ENCODE measurements at places on chromosomes 3 and 15. TPM values are rescaled to one million over a fixed set of nuclear protein-coding genes. Genes with fewer than 3 reads are reported as not detected.

DNA sequence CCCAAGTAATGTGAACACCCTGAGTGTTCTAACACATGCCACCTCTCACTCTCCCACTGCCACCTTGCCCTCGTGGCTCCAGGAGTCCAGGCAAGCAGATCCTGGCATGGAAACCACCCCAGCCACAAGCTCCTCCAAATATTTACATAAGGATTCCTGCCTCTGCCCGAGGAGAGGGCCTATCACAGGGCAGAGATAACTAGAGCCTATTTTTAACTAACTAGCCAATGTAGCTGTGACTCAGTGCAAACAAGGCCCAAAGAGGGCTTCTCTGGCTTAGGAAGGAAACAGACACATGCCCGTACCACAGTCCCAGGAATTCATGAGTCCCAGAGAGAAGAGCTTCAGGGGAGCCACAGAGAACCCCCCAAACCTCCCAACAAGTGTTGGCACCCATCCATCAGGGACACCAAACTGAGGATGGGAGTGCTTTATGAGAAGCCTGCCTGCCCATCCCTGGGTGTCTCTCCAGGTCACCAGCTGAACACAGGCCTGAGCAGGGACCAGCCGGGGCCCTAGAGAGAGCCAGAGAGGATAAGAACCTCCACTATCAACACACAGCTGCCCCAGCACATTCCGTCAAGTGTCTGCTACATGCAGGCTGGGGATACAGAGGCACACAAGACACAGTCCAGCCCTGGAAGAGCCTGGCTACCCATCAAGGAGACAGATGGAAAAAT lies 9.2 kb downstream of the FYCO1 start:
- DNase-seq = no peak

DNA sequence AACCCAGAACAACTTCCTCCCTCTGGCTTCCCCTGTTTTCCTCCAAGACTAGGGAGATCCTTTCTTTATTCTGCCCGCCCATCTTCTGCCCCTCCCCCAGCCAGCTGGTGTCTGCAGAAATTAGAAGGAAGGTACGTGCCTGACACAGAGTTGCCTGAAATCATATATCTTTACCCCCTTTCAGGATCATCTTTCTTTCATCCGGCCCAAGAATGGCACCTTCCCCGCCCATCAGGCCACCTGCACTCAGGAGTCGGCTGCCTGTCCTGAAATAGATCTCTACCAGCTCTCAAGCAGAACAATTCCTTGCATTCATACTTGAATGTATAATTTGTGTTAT lies 133.7 kb downstream of the VGLL4 start:
- DNase-seq = no peak

DNA sequence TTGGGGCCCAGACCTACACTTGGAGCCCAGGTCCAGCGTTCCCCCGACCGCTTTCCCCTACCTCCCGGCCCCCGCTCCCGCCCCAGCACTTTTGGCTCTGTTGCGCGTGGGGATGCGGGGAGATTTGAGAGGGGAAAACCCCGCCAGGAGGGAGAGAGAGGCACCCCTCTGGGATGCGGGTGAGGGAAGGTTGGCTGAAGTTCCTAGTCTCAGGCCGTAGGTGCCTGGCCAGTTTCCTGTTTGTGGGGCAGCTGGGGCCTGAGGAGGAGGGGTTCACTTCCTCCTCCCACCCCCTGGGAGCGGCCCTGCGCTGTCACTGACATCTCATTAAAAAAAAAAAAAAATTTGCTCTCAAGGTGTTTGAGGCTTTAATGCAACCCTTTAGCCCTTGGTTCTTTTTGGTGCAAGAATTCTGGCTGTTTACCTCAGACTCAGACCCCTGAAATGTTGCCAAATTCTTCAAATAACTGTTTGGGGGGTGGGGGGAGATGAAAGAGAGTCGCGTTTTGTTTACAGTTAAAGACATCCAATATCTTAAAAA lies 2.6 kb downstream of the FAM43A start:
- DNase-seq = no peak

- DNase-seq = no peak
These were observed 296.8 kb upstream of the TPM1 start for GRCh38 chr15:62745621-62746225.

- DNase-seq = no peak
These were observed 9.3 kb upstream of the ISLR2 start for GRCh38 chr15:74121039-74121438.

Gene EIF2A
- 124 TPM for total RNA-seq

GRCh38 chr3:182182531-182182968 lies 470.8 kb downstream of the SOX2 start:
- no peak for DNase-seq

DNA sequence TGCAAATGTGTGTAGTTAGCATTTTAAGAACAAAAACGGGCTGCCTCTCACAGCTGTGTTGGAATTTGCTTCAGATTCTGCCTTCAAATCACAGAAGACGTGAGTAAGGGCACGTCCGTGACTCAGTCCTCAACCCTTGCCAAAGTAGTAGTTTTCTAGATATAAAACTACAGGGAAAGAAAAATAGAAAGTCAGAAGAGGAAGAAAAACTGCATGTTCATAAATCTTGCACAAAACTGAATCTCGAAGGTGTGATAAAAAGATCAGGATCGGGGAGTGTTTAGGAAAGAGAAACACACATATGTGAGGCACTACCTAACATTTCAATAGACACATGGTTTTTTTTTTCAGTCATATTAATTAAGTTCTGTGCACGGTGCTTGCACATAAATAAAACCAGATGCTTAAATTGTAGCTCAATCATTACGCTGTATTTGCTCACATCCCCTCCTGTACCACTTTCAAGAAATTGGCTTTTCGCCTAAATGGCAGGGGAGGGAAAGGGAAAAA lies 71.7 kb downstream of the P3H2 start:
- no peak for DNase-seq

- peak; percentile 36 for DNase-seq
These were observed 676 bp downstream of the TCF12 start for GRCh38 chr15:56919031-56919608.

DNA sequence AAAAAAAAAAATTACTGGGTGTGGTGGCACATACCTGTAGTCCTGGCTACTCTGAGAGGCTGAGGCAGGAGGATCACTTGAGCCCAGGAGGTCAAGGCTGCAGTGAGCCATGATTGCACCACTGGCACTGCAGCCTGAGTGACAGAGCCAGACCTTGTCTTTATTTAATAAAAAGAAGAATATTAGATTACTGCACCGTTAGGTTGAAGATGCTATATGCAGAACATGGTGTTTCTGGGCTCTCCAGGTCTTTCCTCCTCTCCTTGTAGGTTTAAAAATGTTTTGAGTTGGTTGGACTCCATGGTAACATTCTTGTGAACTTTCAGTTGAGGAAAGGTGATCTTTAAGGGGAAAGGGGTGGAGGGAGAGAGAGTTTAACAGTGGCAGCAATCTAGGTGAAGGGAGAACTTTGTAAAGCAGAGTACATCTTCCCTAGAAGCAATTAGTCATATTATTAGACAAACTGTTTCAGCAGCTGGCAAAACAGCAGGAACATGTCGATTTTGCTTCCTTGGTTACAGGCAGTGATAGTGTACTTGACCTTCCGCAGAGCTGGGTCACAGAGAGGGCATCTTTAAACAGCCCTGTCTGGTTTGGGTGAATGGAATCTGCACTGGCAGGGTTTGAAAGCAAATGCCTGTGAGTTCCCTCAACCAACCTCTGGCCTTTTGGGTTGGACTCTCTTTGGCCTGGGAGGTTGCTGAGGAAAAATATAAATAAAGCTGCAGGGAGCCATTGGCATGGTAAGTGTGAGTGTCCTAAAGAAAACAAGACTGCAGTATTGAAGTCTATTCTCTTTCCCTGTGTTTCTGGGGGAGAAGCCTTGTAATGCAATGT lies 42.8 kb downstream of the NR2C2 start:
- DNase-seq = no peak

DNA sequence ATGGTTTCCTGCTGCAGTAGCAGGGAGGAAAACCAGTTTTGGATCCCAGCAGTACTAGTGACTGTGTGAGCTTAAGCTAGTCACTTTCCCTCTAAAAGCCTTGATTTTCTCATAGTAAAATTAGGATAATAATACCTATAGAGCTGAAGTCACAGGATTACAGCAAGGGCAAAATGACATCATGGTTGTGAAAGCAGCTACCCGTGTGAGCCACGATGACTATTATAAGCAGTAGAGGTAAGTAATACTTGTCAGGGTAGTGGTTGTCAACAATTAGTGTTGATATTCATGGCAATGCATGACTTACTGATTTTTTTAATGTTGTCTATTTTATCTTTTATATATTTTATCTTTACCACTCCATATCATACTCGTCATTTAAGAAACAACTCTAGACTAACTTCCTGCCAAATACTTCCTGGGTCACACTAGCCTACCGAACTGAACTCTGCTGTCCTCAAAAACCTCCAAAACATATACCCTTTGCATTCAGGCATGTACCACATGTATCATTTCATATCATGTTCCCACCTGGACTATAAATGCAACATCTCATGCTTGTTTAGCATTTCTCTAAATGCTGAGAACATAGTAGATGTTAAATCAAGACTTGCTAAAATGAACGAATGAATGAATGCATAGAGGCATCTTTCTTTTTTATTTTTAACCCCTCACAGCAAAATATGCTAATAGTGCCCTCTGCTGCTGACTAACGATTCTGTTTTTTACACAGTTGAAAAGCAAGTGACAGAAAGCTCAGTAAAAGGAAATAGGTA lies 172.6 kb downstream of the P3H2 start:
- DNase-seq = no peak

Gene ZBED2
- not detected for total RNA-seq

DNA sequence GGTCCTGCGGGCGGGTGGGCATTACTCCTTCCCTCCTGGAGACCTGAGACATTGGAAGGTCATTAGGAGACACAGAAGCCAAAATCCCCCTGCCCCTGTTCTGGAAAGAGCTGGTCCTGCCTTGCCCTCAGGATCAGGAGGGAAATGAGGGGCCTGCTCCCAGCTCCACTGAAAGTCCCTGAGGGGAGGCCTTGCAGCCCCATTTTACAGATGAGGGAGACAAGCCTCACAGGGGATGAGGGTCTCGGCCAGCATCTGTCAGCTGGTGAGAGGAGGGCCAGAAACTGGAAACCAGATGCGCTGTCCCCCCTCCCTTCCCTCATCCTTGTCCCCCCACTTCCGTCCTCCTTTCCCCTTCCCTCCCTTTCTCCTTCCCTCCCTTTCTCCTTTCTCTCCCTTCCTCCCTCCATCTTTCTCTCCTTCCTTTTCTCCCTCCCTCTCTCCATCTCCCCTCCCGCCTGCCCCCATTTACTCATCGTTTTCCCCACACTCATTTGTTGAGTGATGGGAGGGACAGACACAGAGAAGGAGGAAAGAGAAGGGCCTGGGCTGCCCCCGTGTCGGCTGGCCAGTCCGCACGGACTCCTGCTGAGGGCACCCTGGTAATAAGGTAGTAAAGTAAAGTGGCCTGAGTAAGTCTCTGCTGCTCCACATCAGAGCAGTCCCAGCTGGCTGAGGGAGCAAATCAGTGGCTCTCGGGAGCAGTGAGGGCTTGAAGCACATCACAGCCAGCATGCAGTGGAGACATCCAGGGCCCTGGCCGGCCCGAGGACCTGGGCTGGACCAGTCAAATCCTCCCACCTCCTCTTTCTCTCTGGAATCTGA lies 112.4 kb upstream of the ALDH1A3 start:
- DNase-seq = no peak

Gene ZIC4
- 122 TPM for total RNA-seq

DNA sequence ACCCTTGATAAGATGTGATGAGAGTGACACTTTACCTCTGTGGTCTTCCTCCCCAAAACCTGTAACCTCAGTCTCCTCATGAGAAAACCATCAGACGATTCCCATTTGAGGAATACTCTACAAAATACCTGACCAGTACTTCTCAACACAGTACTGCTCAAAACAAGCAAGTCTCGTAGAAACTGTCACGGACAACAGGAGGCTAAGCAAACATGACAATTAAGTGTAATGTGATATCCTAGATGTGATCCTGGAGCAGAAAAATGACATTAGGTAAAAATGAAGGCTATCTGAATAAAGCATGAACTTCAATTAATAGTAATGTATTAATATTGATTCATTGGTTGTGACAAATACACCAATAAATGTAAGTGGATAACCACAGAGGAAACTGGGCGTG lies 113.6 kb downstream of the CACNA2D3 start:
- DNase-seq = no peak

DNA sequence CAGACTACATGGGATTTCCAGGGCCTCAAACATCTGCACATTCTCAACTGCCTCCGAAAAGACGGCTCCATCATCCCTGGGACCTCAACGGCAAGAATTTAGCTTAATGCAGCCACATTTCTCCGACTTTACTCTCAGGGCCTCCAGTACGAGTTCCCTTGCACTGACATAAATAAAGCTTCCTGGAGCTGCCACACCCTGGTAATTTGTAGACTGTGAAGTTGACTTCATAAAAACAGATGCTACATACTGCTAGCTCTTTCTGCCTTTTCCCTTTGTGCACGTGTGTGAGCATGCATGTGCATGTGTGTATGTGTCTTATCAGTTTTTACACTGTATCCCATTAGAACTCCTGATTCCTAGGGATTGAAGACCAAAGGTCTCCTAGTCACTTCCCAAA lies 122.7 kb downstream of the NTRK3 start:
- no peak for DNase-seq

Gene TXNRD3
- total RNA-seq = 13.2 TPM

- DNase-seq = no peak
These were observed 3.5 kb upstream of the P2RY14 start for GRCh38 chr3:151281671-151282324.

DNA sequence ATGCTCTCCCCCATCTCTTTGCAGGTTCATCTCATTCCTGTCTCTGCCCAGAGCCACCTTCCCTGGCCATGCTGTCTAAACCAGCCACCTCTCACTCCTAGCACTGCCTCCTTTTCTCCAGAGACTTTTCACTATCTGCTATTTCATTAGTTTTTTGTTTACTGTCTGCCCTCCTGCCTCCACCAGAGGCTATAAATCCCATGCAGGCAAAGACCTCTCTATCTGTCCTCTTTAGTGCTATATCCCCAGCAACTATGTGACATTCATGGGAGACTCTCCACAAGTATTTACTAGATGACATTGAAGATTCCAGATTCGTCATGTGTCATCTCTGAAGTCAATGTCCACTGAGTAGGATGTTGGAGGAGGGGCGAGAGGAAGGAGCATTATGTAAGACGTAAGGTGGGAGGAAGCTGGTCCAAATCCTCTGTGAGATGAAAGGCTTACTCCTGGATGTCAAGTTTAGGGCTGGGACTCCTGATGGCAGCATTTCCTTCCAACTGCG lies 3.4 kb upstream of the FAM43A start:
- DNase-seq = no peak

Gene PLA2G4D
- total RNA-seq = 0.09 TPM

GRCh38 chr3:127789990-127790881 lies 32.1 kb downstream of the MGLL start:
- DNase-seq = no peak

DNA sequence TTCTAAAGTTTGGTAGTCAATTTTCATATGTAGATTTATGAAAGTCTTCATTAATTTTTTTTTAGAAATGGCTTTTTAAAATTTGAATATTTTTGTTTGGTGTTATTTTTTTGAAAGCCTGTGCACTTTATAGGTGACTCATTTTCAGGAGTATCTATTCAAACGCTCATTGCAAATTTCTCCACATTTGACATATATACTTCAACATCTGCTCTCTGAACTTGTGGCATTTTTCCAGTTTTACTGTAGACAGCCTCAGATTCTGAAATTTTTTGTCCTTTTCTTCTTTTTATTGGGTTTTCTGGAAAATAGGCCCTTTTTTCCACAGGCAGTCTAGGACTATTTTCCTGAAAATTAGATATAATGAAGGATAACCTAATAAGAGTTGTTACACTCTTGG lies 396.6 kb downstream of the RBMS3 start:
- DNase-seq = no peak

- no peak for DNase-seq
These were observed 318.4 kb upstream of the COL8A1 start for GRCh38 chr3:99319961-99320360.

Gene GNAT1
- not detected for total RNA-seq

GRCh38 chr3:127534564-127534963 lies 56.0 kb downstream of the TPRA1 start:
- no peak for DNase-seq

All from cerebellum (tissue), 4 donors.